ENCODE measurements at places on chromosomes 5 and 9. TPM values are rescaled to one million over a fixed set of nuclear protein-coding genes. Genes with fewer than 3 reads are reported as not detected.

DNA sequence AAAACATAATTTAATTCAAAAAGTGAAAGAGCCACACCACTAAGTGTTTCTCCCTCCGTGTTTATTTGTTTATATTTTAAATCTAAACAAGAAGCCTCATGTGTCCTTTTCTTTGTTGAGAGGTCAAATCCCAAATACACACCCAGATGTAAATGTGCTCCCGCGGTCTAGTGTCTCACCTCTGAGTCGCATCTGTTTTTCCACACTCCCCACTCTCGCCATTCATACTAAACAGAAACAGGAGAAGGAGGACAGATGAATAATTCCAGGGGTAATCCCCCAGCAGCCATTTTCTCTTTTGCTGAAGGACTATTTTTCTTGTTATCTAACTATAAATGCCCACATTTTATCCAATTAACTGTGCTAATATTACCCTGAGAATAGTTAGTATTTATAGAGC, 361.6 kb upstream of the RIOK2 start:
- peak; percentile 4 for DNase-seq

DNA sequence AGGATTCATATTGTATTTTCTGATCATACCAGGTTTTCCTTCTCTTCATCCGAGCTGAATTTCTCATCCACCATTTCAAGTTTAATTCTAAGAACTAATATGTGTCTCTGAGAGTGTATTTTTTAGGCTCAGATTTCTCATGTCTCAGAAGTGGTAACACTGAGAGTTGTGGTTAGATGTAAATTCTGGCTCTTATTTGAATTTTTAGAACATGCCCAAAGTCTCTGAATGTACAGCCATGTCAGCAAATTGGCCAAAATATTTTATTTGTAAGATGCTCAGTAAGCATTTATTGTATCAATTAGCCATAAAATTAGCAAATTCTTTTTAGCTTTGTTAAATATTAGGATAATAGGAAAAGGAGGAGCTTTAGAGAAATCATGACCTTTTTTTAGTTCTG, 16.6 kb downstream of the SV2C start:
- no peak for DNase-seq

- DNase-seq: no peak
Measured at GRCh38 chr5:159184858-159185381, 24.4 kb downstream of the RNF145 start.

DNA sequence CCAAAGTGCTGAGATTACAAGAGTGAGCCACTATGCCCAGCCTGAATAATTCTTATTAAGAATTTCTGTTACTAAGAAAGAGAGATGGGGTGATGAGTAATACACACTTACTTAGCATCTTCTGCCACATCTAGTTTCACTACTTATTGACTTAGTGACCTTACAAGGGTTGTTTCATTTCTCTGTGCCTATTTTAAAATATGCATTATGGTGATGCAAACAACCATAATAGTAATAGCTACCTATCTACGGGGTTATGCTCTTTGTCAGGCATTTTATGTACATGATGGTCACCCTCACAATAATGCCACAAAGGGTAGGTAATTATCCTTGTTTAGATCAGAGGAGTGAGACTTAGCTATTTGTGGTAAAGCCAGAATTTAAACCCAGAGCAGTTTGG, 499.0 kb upstream of the SGCD start:
- DNase-seq: no peak

GRCh38 chr5:125499636-125500332, 753.3 kb upstream of the ZNF608 start:
- DNase-seq: no peak

- no peak for DNase-seq
Measured at GRCh38 chr9:91495450-91495849, 71.8 kb upstream of the NFIL3 start.

DNA sequence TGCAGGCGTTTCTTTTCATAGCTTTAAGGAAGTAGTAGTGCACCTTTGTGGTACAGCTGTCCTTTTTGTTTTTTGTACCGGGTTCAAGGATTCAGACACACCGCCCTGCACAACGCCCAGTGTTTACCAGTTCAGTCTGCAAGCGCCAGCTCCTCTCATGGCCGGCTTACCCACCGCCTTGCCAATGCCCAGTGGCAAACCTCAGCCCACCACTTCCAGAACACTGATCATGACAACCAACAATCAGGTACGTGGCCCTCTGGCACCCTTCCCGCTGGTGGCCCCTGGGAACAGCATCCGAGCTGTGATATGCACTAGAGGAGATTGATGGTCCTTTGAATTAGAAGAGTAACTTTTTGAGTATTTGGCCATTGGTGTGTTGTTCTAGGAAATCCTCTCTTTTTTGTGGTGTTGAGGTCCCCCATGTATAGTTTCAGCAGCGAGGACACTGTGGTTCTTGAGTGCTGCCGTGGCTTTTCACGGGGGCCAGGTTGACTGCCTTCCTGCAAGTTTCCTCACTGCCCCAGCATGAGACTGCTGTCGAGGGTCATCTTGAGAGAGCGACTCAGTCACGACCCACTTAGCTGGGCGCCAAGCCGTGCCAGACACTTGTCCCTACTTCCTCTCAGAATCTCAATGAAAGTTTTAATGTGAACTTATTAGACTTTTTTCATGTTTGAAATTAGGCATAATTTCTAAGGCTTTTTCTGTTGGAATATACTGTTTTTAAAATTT, 37.9 kb downstream of the TENT4A start:
- DNase-seq: no peak

- peak; percentile 91 for DNase-seq
Measured at GRCh38 chr9:34546834-34547827, 24.3 kb upstream of the ENHO start.

- peak; percentile 36 for DNase-seq
Measured at GRCh38 chr5:59126016-59126707, 543.3 kb downstream of the RAB3C start.

DNA sequence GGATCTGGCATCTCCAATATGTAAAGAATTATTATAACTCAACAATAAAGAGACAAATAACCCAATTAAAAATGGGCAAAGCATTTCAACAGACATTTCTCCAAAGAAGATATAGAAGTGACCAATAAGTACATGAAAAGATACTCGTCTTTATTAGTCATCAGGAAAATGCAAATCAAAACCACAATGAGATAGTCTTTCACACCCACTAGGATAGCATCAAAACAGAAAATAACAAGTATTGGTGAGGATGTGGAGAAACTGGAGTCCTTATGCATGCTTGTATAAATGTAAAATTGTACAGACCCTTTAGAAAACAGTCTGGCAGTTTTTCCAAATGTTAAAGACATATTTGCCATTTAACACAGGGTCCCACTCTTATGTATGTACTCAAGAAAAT, 39.1 kb upstream of the ITGA1 start:
- DNase-seq: no peak

The IFNK gene
- not detected for total RNA-seq

The ZNG1A gene
- total RNA-seq: 70.3 TPM

The PTGS1 gene
- total RNA-seq: 1.3 TPM

The COL23A1 gene
- 8.2 TPM for total RNA-seq
